Neural crest cell (in vitro differentiated cells): ENCODE measurements at places on chromosomes 3 and 15. TPM values are rescaled to one million over a fixed set of nuclear protein-coding genes. Genes with fewer than 3 reads are reported as not detected.

DNA sequence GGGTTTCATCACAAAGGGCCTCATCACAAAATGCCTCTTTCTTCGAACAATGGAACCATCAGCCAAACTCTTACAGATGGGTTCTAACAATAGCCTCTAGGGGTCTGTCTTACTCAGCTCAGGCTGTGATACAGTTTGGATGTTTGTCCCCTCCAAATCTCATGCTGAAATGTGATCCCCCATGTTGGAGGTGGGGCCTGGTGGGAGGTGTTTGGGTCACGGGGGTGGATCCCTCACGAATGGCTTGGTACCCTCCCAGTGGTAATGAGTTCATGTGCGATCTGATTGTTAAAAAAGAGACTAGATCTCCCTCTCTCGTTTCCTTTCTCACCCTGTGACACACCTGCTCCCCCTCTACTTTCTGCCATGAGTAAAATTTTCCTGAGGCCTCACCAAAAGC, 47.9 kb upstream of the LIPC start:
- DNase-seq: no peak
- no peak overlapping the region for H3K4me3 ChIP-seq
- H3K27ac ChIP-seq: no peak overlapping the region
- H3K27me3 ChIP-seq: no peaks in the 10 kb centered on the region
- peaks cover 19% of the 10 kb centered on the region for H3K4me1 ChIP-seq

- peaks cover 7% of the 10 kb centered on the region for H3K36me3 ChIP-seq
- peaks cover 36% of the 10 kb centered on the region for H3K4me1 ChIP-seq
- H3K4me3 ChIP-seq: no peak overlapping the region
- H3K27ac ChIP-seq: no peak overlapping the region
- DNase-seq: no peak
Observed at GRCh38 chr3:60756241-60757030, 494.8 kb downstream of the FHIT start.

Gene LINGO1
- 31.0 and 36.8 TPM in 2 replicates for total RNA-seq

GRCh38 chr3:172153335-172153861, 114.0 kb downstream of the FNDC3B start:
- no peaks in the 10 kb centered on the region for H3K36me3 ChIP-seq
- H3K4me1 ChIP-seq: peaks cover 58% of the 10 kb centered on the region
- peak overlapping the region; percentile 97 for H3K27ac ChIP-seq
- no peaks in the 10 kb centered on the region for H3K27me3 ChIP-seq

DNA sequence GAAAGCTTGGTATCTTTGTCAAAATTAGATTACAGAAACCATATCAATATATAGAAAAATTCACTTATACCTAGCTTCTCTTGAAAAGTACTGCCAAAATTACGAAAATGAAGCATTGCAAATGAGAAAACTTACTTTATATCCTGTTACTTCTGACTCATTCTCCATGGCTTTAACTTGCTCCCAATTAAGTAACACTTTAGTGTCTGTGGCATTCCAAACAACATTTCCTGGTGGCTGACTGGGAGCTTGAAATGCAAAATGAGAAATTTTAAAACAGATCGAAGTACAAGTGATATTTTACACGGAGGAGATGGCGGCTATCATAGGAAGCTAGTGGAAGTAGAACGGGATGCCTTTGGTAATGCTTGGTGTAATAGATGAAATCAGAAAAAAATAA, 347.3 kb downstream of the CNTN3 start:
- H3K27me3 ChIP-seq: no peaks in the 10 kb centered on the region
- H3K4me1 ChIP-seq: peaks cover 5% of the 10 kb centered on the region
- no peak for DNase-seq
- no peak overlapping the region for H3K4me3 ChIP-seq

Gene CHRM5
- not detected in 2 replicates for total RNA-seq

Gene ITIH4
- 6.3 and 8.6 TPM in 2 replicates for total RNA-seq

Gene FEZF2
- total RNA-seq: 0.18 and 0.28 TPM in 2 replicates

DNA sequence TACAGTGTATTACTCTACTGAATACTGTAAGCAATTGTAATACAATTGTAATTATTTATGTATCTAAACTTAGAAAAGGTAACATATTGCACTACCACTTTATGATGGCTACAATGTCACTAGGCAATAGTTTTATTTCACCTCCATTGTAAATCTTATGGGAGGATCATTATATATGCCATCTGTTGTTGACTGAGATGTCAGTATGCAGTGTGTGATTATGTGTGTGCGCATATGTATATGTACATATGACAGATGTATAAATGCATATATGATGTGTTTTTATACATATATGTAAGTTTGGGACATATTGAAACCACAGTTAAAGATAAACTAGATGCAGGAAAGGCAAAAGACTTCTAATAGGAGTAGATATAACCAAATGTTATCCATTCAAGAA, 8.5 kb downstream of the IGSF10 start:
- no peak overlapping the region for H3K4me3 ChIP-seq
- H3K4me1 ChIP-seq: no peaks in the 10 kb centered on the region
- no peaks in the 10 kb centered on the region for H3K27me3 ChIP-seq
- H3K27ac ChIP-seq: no peak overlapping the region

GRCh38 chr3:68103811-68104210, 449.4 kb upstream of the SUCLG2 start:
- no peaks in the 10 kb centered on the region for H3K4me1 ChIP-seq
- no peak for DNase-seq

Gene TNNC1
- total RNA-seq: 0.45 TPM in 1 of 2 replicates, not detected in the other

Gene NOX5
- total RNA-seq: not detected in 2 replicates

GRCh38 chr3:100108464-100109079, 5.7 kb downstream of the FILIP1L start:
- H3K27ac ChIP-seq: no peak overlapping the region
- no peak overlapping the region for H3K4me3 ChIP-seq
- H3K36me3 ChIP-seq: no peaks in the 10 kb centered on the region

Gene CLCN2
- total RNA-seq: 23.6 and 27.8 TPM in 2 replicates

DNA sequence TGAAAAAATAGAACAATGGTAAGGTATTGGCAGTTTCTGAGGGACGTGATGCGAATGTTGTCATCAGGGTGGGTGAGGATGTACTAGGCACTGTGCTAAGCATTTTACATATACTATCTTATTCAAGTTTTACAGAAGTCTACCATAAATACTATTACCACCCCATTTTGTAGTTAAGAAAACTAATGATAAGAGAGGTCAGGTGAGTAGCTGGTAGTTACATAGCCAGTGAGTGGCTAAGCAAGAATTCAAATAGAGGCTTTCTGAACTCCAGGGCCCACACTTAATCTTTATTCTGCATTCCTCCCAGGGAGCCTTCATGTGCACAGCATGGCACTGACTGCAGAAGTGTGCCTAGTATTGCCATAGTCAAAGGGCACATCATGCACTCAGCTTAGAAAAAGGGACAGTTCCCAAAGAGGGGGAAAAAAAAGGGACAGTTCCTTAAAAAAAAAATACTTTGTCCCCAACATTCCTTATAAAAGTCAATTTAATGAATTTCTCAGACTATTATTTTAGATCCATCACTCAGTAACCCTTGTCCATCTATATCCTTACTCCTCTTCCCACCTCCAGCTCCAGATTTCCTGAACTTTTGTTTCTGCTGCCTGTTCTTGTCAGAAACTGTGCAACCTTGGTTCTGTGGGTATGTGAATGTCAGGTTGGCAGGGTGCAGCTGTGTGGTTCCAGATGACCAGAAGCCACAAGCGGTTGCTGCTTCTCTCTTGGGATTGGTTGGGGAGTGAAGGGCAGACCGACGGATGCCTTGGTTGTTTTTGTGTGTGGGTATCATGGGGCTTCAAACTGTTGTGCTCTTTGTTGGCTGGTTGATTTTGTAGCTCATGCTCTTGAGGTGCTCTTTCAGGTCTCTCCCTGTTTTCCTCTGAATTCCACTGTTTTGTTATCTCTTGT, 8.3 kb downstream of the MAPKBP1 start:
- no peak for DNase-seq
- H3K27me3 ChIP-seq: no peaks in the 10 kb centered on the region
- H3K4me3 ChIP-seq: no peak overlapping the region
- no peak overlapping the region for H3K27ac ChIP-seq
- H3K4me1 ChIP-seq: peaks cover 26% of the 10 kb centered on the region

DNA sequence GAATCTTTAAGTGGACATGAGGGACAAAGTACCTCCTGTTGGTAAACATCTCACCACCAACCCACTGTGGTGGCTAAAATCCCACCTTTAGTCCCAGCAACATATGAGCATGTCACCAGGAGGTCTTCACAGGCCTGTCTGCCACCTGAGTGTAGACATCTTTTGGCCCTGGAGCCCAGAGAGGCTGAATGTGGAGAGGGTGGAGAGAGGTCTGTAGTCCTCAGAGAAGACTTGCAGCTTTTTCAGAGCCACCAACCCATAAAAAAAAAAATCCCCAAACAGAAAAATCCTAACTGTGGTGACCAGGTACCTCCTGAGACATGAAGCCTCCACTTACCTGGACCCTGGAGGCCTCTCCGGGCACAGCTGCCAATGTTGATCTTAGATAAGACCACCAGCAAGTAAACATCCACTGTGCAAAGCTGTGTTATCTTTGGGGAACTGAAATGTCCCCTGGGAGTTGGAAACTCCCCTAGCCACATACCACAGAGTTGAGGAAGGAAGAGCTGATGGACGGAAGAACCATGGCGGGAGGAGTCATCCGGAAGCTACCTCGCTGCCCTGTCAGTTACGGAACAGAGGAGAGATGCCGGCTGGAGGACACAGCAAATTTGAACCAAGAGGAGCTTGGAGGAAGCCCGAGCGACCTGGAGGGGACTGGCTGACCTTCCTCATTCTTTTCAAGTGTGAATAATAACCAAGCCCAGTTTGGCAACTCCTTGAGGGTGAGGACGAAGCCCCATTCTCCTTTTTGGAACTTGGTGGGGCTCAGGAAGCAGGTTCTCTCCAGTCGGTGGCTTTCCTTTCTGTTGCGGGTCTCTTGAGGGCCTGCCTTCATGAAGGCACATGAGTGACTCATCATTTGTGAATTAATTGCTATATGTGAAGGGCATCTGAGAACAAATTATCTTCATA, at the start of gene GHRL:
Gene GHRL, minus strand, starts transcription at position 443 of the 915 bp plus-strand sequence. CDS start 2,767 bp downstream, outside the sequence.
- no peak within 1 kb of the TSS for H3K27ac ChIP-seq
- H3K4me1 ChIP-seq: no peaks in the 10 kb centered on the region
- no peak within 1 kb of the TSS for H3K4me3 ChIP-seq
- no peak for DNase-seq
- H3K27me3 ChIP-seq: no peaks in the 10 kb centered on the region

DNA sequence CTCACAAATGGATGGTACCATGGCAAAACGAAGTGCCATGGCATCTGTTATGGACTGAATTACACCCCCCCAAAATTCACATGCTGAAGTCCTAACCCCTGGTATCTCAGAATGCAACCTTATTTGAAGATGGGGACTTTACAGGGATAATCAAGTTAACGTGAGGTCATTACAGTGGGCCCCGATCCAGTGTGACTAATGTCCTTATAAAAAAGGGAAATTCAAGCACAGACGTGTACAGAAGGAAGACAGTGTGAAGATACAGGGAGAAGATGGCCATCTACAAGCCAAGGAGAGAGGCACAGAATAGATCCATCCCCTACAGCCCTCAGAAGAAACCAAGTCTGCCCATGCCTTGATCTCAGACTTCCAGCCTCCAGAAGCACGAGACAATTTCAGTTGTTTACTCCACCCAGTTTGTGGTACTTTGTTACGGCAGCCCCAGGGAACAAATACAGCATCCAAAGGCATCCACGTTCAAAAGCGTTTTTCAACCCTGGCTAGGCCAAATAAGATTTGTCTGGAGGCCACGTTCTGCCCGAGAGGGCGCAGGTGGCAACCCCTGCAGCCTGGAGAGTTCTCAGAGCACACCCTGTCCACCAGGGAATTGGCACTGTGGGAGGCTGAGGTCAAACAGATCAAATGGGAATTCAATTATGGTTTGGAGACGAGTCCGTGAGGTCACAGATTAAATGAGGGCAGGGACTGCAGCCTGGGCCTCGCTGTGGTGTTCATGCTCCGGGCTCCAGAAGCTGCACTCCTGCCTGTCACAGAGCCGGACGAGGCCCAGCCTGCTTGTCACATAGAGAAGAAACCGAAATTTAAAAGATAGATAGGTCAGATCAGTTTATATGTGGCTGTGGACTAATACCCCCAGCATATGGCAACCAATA, 494.8 kb downstream of the SHQ1 start:
- peaks cover 3% of the 10 kb centered on the region for H3K4me1 ChIP-seq
- H3K27me3 ChIP-seq: peaks cover 7% of the 10 kb centered on the region
- no peaks in the 10 kb centered on the region for H3K36me3 ChIP-seq

DNA sequence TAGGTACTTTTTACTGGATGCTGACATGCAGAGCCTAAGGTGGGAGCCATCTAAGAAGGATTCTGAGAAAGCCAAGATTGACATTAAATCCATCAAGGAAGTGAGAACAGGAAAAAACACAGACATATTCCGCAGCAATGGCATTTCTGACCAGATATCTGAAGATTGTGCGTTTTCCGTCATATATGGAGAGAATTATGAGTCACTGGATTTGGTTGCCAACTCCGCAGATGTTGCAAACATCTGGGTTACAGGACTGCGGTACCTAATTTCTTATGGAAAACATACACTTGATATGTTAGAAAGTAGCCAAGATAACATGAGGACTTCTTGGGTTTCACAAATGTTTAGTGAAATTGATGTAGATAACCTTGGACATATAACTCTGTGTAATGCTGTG, 125.1 kb downstream of the PLCL2 start:
- no peaks in the 10 kb centered on the region for H3K27me3 ChIP-seq
- H3K36me3 ChIP-seq: peaks cover 8% of the 10 kb centered on the region
- DNase-seq: no peak
- H3K4me3 ChIP-seq: no peak overlapping the region

GRCh38 chr15:41893422-41894250, at the start of gene SPTBN5:
TSS of gene SPTBN5 (minus strand) at chr15:41894053. CDS start at chr15:41893497, 556 bp downstream.
- DNase-seq: no peak
- peaks cover 14% of the 10 kb centered on the region for H3K4me1 ChIP-seq
- no peak within 1 kb of the TSS for H3K4me3 ChIP-seq
- H3K27ac ChIP-seq: no peak within 1 kb of the TSS

- peaks cover 4% of the 10 kb centered on the region for H3K27me3 ChIP-seq
- peak overlapping the region; percentile 90 for H3K27ac ChIP-seq
- H3K4me3 ChIP-seq: peak overlapping the region; percentile 21
- DNase-seq: peak; percentile 18
Observed at GRCh38 chr3:133472242-133472641, 72.4 kb downstream of the BFSP2 start.

DNA sequence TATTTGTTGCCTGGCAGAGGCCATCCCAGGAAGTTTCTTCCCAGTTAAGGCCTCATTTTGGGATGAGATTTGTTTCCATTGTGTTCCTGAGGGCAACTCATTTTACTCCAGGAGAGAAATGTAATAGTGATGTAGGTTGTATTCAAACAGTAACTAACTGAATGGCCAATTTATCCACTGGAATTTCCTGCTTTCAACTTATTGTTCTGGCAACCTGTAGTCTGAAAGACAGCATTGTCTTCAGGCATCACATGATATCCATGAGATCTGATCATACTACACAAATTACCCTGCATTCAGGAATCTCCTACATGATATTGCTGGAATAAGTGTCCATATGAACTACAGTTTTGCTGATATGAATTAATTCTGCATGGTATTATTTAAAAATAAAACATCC, 79.5 kb upstream of the FGF7 start:
- no peak overlapping the region for H3K27ac ChIP-seq
- DNase-seq: no peak
- H3K4me1 ChIP-seq: peaks cover 5% of the 10 kb centered on the region
- H3K36me3 ChIP-seq: peaks cover 19% of the 10 kb centered on the region

Gene CACNA2D2
- total RNA-seq: 8.7 and 9.3 TPM in 2 replicates

- no peaks in the 10 kb centered on the region for H3K27me3 ChIP-seq
- H3K36me3 ChIP-seq: peaks cover 10% of the 10 kb centered on the region
- peaks cover 3% of the 10 kb centered on the region for H3K4me1 ChIP-seq
- no peak overlapping the region for H3K4me3 ChIP-seq
- no peak overlapping the region for H3K27ac ChIP-seq
Observed at GRCh38 chr3:129476586-129476985, 36.6 kb downstream of the IFT122 start.

Gene ADCY5
- 2.2 and 2.8 TPM in 2 replicates for total RNA-seq
